Cerebellar cortex (tissue), 1 donor: ENCODE measurements at places on chromosomes 12 and 14.

GRCh38 chr14:102055181-102055901, 31.5 kb downstream of the HSP90AA1 start:
- no peak for DNase-seq

DNA sequence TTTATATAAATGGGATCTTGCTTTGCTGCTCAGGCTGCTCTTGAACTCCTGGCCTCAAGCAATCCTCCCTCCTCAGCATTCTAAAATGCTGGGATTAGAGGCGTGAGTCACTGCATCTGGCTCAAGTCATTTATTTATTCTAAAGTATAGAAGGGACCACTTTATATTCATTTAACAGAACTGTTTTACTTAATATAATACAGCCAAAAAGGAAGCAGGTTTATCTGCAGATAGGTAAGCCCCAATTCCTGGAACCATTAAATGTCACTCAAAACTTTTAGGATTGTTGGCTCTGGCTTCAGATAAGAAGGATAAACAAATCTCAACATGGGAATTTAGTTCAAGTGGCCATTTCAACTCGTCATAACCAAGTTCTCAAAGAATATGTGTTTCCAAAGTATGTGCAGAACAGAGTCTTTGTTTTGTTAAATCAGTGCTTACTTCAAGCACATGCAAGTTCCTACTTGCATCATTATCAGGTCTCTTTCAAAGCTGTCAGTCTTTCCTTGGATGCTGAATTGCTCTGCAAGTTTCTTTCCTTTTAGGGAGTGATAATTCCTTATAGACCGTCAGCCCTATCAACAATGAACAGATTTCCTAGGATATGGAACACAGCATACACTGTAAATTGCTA, 60.4 kb downstream of the KITLG start:
- no peak for DNase-seq

GRCh38 chr12:96045566-96045965, 10.2 kb upstream of the LTA4H start:
- DNase-seq = no peak

- no peak for DNase-seq
Measured at GRCh38 chr12:49636574-49636973, 13.2 kb downstream of the PRPF40B start.

DNA sequence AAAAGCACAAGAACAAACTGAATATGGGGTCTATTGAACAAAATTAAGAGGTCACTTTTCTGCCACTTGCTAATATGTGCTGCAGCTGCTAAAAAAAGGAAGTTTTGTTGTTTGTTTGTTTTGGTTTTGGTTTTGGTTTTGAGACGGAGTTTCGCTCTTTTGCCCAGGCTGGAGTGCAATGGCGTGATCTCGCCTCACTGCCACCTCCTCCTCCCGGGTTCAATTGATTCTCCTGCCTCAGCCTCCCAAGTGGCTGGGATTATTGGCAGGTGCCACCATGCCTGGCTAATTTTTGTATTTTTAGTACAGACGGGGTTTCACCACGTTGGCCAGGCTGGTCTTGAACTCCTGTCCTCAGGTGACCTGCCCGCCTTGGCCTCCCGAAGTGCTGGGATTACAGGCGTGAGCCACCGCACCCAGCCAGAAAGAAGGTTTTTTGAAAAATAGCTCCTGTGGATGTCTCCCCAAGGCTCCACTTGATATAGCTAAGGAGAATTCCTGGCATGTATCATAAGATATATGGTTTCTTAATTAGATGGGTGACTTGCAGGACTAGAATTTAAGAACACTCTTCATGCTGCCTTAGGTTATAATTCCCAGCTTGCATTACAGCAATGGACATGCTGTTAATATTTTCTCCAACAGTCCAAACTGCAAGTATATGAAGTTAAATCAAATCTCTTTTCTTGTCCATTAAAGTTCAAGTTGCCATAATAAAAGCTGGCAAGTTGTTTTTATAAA, 237.6 kb upstream of the AMIGO2 start:
- no peak for DNase-seq

- no peak for DNase-seq
Measured at GRCh38 chr14:72722201-72722785, 171.6 kb downstream of the DPF3 start.

DNA sequence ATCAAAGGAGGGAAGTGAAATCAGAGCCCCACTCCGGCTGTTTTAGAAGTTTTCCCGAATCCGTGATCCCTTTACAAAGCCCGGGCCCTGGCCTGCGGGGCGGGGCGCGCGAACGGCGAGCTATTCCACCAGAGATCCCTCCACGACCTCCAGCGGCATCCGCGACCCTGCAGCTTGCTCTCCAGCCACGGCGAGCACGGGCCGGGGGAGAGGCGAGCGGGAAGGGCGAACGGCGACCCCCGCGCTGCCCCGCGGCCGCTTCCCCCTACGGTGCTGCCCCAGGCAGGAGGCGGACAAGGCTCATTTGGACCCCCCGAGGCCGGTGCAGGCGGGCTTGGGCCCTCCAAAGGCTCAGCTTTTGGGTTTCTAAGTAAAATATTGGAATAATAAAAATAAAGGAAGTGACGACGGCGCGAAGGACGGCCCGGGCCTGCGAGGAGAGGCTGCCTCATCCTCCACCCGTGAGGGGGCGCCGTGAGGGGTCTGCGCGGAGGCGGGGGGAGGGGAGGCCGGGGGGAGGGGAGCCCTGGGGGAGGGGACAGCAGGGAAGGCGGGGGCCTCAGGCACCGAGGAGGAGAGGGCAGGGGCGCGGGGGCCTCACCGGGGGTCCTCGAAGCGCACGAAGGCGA, 613 bp downstream of the SRSF9 start:
- peak; percentile 15 for DNase-seq

- DNase-seq = no peak
Measured at GRCh38 chr12:115267891-115268290, 583.9 kb upstream of the TBX3 start.

DNA sequence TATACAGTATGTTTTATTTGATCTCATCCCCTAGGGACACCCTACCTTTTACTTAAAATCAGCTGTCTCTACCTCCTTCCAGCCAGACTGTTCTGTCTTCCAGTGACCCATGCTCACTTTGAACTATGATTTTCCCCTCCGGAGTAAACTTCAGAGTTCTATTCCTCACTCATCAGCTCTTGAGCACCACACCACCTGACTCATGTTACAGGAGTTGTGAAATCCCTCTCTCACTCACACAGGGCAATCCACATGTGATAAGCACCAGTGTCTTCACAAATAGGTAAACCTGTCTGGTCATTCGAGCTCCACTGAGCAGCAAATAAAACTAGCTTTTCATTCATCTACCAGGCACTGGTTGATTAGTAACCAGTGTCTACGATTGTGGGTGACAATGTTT, 177.3 kb upstream of the BMP4 start:
- DNase-seq = no peak

DNA sequence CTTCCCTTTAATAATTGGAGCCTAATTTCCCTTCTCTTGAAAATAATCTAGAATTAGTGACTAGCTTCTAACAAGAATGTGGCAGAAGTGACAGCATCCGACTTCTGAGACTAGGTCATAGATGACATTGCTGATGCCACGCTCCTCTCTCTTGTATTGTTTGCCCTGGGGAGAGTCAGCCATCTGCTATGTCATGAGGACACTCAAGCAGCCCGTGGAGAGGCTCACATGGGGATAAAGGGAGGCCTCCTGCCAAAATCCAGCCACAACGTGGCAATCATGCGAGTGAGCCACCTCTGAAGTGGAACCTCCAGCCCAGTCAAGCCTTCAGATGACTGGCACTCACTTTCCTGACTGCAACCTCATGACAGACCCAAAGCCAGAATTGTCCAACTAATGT, 54.2 kb upstream of the LRRK2 start:
- no peak for DNase-seq

- no peak for DNase-seq
Measured at GRCh38 chr12:52611080-52611468, 7.3 kb downstream of the KRT73 start.

GRCh38 chr12:106183735-106184134, 45.0 kb upstream of the NUAK1 start:
- no peak for DNase-seq

DNA sequence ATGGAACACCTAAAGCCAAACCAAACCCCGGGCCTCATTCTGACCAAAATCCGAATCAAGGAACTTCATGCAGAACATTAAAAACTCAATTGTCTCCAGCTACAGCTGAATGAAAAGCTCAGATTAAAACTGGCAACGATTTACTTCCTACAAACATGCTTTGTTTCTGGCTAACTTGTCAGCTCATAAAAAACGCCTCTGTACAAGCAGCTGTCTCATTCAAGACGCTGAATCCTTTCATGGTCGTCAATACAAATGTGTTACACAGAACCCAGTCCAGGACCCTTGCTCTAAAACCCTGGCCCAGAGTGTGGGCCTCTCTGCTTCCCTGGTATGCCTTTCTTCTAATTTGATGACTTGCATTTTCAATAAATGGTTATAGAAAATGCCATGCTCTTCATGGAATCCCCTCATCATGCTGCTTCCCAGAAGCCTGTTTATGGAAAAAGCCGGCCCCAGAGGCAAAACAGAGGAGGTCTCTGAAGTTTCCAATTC, 183.1 kb downstream of the PHLDA1 start:
- DNase-seq = peak; percentile 6

DNA sequence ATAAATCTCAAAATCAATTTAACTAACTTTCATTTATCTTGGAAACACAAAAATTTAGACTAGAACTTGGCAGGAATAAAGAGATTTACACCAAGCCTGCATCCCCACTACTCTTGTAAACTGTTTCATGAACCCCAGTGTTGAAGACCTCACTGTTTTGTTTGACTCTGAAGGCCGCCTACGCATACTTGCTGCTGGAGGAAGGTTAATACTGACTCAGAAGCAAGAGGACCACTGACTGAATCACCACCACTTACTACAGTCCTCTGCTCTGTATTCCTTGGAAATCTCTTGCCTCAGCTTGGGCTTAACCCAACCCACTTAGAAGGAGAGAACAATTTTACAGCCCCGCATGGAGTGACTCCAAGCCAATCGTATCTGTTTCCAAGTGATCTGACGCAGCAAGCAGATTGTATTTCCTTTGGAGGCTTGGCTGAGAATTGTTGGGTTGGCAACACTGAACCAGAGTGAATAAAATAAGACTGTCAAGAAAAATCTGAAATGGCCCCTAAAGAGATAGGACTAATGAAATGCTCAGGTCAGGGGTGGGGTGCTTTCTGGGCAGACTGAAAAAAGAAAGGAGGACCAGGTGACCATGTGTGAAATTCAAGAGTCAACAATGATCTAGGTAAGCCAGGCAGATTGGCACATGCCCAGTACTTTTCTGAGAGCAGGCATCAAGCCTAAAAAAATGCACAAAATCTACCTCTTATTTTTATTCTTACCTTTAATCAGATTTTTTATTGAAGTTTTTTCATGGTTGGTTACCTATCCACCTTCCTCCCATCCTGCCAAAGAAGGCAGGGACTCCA, 248.6 kb downstream of the ZFP36L1 start:
- DNase-seq = no peak

GRCh38 chr14:80313806-80314205, 102.5 kb upstream of the DIO2 start:
- no peak for DNase-seq

- DNase-seq = no peak
Measured at GRCh38 chr12:126607867-126608266, 1542.6 kb downstream of the AACS start.

- no peak for DNase-seq
Measured at GRCh38 chr12:46507766-46508165, 135.2 kb upstream of the SLC38A2 start.

GRCh38 chr14:54490445-54491175, 1.8 kb upstream of the GMFB start:
- no peak for DNase-seq

DNA sequence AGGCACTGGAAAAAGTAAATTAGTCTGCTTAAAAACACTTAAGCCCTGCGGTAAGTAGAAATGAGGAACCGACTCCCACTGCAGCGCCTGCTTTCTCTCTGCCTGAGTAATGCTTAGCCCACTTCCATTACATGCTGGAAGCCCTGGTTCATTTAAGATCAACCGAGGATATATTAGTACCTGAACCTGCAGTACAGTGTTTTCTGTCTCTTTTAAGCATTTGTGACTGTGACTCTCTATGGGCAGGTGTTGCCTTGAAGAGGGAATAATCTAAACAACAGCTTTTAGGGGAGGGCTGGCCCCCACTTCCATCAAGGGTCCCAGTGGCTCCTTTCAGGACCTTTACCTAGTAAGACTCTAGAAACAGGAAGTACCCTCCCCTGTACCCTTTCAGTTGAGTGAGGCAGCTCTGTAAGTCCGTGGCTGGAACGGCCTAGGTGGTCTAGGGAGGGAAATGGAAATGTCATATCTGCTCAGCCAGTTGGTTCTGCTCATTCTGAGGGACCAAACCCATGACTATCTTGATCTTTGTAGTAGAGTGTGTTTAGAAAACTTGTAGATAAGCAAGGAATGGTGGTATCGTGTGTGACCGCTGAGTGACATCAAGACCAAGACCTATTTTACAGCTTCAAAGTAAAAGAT, 56.2 kb downstream of the FNTB start:
- no peak for DNase-seq

GRCh38 chr12:126949558-126949957, 1317.4 kb upstream of the TMEM132C start:
- no peak for DNase-seq

DNA sequence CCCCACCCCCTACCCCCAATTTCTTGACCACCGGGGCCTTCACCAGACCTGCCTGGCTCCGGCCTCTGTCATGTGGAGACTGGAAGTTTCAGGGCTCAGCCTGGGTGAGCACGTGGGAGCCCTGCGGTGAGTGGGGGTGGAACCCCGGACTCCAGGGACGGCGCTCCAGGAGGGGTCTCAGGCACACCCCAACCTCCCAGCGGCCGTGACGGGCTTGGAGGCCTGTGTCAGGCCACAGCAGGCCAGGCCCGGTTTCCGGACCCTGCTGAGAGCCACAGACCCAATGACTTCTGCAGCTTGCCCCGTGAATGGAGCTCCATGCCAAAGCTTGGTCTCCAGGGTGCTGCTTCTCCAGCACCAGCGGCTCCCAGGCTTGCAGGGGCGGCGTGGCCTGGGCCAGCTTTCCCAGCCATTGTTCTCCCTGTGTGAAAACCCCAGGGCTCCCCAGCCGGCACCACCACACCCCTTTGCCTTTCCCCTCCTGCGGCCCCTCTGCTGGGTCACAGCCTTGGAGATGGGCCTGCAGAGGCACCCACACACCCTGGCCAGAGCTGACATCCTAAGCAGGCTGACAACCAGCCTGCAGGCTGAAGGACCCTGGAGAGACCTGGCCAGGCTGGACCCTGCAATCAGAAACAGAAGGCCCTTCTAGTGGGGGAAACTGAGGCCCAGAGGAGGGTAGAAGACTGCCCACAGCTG, 186.2 kb upstream of the C14orf180 start:
- DNase-seq = no peak

GRCh38 chr12:100044266-100044665, 59.5 kb upstream of the ANKS1B start:
- no peak for DNase-seq

GRCh38 chr12:114968727-114969126, 284.8 kb upstream of the TBX3 start:
- DNase-seq = no peak

GRCh38 chr12:25197608-25198007, 2.6 kb downstream of the ETFRF1 start:
- DNase-seq = no peak

DNA sequence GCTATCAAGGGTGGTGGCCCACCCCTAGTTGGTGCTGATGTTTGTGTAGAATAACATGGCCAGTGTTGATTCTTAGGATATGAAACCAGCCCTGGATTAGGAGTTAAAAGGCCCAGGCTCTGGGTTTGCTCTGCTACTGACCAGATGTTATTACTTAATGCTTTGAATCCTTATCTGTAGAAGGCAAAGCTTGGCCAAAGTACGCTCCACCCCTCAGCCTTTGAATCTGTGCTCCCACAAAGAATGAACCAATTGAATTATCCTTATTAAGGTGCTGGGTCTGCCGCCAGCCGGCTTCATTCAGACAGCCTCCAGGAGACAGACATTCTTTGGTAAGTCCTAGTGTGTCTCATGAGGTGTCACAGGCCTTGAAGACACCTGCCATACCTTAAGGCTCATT, 41.8 kb downstream of the AKAP3 start:
- no peak for DNase-seq
